Activated naive CD8-positive, alpha-beta T cell treated with anti-CD3 and anti-CD28 coated beads, Interleukin-2, amount 50 U/mL, for 16 hours (primary cell): ENCODE measurements at places on chromosomes 4 and X.

DNA sequence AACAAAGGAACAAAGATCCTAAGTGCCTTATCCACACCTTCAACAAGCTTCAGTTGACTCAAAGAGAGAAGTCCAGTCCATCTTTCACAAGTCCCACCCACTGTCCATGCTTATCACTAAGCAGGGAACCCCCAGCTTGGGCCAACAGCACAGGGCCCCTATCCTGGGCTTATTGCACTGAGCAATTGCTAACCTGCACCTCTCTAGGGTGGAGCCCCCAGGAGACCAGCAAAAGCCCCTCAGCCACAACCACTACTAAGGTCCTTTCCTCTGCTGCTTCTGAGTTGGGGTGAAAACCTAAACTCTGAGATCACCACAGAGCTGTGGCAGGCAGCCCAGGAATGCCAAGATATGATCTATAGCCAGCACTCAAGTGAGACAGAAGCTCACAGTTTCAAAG, 96.7 kb upstream of the PBDC1 start:
- DNase-seq: no peak

GRCh38 chr4:134160211-134160610, 41.4 kb downstream of the PABPC4L start:
- no peak for DNase-seq

- DNase-seq: no peak
Observed at GRCh38 chr4:184747034-184747830, 13.3 kb upstream of the CENPU start.

DNA sequence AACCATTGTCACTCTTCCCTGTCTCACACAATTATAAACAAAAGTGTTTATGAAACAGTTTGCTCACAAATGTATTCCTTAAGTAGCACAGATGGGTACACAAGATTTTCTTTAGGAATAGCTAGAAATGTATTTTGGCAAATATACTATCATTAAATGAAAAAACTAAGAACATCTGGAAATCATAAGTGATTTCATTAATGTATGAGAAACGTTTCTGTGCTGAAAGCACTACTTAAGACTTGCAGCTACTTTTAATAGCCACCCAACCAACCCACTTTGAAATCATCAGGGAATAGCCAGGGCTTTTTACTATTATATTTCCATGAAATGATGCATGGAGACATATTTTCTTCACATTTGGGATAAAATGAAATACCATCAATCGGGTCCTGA, 62.3 kb upstream of the NAP1L5 start:
- DNase-seq: no peak

DNA sequence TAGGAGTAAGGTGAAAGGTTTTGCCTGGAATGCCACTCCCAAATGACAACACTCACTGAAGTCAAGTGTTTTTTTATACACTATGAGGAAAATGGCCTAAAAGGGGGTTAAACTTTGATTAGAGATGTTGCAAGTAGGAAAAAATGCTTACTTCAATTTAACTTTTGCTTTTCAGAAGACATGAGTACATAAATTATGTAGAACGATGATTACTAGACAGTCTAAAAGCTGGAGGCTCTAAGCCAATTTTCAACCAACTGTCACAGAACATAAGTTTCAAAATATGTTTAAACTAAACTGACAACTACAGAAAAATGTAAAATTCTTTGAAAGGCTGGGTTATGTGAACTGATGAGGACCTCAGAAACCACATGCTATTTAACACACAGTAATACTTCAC, 83.4 kb downstream of the SHISA3 start:
- no peak for DNase-seq

GRCh38 chr4:108219998-108220397, 51.3 kb upstream of the LEF1 start:
- DNase-seq: no peak

DNA sequence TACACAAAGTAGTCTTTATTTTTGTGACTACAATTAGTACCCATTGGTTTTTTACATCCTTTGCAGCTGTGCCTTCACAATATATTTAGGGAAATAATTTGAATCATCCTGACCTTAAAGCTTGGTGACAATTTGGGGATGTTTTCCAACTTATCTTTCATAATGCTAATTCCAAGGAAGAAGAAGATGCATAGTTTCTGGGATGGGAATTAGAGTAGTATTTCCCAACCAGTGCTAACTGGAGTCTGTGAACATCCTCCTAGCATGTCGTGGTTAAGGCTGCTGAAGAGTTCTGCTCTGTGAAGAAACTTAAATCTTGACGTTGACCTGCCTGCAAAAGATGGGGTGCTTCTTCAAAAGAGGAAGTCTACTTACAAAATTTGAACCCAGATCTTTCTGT, 173.5 kb downstream of the ANK2 start:
- no peak for DNase-seq
